ENCODE measurements at places on chromosomes 12 and 14.

GRCh38 chr14:54674046-54674741 lies 107.3 kb downstream of the SAMD4A start:
- no peak for DNase-seq

DNA sequence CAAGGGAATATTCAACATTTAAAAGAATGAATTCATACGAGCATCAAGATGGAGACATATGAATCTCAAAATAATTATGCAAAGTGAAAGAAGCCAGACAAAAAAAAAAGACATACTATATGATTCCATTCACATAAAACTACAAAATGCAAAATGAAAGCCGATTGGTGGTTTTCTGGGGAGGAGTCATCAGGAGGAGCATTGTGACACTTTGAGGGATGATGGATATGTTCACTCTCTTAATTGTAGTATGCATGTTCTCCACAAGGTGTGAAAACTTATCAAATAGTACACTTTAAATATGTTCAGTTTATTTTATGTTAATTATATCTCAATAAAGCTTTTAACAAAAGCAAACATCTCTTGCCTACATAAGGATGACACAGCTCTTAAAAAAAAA lies 13.5 kb downstream of the OLR1 start:
- DNase-seq = no peak

- DNase-seq = no peak
Measured at GRCh38 chr12:92158796-92159439, 13.3 kb upstream of the BTG1 start.

DNA sequence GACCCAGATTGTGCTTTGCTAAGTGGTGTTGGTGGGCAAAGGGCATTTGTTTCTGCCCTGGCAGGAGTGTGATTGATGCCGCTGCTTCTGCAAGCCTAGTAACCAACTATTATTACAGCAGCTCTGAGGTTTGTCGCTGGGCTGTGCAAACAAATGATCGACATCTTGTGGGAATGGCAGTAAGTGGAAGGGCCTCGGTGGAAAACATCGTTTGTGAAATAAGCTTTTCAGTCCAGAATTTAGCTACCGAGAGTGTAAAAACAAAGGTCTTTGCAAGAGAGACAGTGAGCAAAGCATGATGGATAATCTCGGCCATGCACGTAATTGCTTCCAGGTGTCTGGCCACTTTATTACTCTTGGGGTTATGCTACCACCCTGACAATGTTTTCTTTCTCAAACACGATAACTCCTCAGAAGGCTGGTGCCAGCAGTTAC lies 397.7 kb upstream of the PRICKLE1 start:
- no peak for DNase-seq

DNA sequence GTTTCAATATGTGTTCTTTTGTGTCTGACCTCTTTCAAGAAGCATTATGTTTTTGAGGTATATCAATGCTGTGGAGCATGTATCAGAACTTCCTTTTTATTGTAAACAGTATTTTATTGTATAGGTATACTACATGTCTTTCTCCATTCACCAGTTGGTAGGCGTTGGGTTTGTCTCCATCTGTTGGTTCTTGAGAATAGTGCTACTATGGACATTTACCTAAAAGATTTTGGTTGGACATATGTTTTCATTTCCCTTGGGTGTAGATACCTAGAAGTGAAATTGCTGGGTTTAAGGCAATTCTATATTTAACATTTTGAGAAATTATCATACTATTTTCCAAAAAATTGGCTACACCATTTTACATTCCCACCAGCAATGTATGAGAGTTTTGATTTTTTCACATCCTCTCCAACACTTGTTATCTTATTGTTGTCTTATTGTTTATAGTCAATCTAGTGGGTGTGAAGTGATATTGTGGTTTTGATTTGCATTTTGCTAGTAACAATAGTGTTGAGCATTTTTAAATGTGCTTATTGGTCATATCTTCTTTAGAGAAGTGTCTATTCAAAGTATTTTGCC lies 409.2 kb downstream of the IPO8 start:
- no peak for DNase-seq

DNA sequence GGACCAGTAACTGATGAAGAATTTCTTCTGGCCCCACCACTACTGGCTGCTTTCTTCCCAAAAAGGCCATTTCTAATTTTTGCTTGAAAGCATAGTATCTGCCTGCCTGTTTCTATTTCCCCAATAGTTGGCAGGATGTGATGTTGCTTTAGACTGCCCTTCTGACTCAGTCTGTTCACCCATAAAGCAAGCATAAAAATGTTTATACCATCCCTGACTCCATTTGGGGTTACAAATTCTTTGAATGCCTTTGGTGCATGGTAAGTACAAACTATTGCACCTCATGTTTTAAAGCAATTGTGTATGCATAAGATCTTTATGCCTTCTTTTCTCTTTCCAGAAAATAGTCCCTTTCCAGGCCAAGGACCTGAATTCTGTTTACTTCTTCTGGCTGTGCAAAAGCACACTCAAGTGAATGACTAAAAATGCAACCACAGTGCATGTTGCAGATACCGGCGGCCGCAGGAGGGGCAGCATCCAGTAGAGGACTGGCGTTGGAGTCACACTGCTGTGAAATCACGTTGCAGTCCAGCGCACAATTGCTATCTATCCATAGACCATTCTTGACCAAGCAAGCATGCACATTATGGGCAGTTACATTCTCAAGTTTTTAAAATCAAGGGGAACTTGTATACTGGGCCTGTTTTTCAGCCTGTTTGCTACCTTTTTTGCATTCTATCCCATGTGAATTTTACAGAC lies 82.4 kb downstream of the SLC5A8 start:
- no peak for DNase-seq

DNA sequence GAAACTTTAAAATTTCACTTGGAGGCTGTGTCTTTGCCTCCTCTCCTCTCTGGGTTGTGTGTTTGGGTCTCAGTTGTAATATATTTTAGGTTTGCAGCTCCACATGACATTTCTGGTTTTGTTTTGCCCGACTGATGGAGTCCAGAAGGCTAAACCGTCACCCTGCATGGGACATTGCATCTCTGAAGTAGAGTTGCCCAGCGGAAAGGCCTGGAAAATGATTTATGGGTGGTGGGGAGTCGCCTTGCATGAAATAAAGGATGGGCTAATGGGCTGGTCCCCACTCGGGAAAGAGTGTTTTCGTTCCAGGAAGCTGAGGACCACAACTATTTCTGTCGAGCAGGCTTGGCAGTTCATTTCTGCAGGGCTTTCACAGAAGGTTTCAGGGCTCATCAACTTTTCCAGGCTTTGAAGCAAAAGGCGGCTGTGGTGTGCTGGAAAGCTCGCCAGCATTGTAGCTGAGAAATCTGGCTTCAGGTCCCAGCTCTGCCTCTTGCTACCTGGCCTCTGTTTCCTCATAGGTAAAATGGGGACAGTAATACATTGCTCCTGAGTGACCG lies 74.8 kb upstream of the GSC start:
- DNase-seq = no peak

DNA sequence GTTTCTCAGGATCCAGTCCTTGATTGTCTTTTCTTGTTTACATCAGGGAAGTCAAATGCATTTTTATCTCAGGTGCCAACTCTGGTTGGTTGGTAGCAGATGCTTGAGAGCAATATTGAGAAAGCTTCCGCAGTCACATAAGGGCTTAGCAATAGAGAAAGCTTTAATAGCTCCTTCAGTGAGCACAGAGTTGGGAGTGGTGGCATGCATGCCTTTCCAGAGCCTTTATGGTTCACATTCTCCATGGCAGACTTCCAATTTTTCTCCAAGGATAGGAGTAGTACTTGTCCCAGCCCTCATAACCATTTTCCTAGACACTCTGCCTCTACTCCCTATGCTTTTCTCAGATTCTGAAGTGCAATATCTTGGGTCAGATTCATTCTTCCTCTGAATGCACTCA lies 280.4 kb downstream of the AEBP2 start:
- DNase-seq = no peak

- DNase-seq = no peak
Measured at GRCh38 chr14:22337521-22337920, 251.5 kb downstream of the DAD1 start.

DNA sequence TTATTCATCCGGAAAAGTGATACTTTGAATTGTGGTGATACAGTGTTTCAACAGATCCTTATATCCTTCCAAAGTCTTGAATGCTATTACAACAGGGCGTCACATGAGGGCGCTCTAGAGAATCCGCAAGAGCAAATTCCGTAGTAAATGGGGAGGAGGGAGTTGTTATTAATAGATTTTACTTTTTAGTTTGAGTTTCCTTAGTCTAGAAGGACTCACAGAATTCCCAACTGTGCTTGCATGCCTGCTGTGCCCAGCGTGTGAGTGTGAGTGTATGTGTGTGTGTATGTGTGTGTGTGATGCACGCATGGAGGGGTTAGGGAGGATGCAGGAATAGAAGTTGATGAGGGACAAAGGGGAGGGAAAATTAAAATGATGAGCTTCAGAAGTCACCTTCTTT lies 375.3 kb downstream of the C12orf75 start:
- no peak for DNase-seq

GRCh38 chr12:89821896-89822295 lies 113.3 kb upstream of the ATP2B1 start:
- no peak for DNase-seq

GRCh38 chr14:53226553-53226952 lies 73.4 kb upstream of the DDHD1 start:
- DNase-seq = no peak

- no peak for DNase-seq
Measured at GRCh38 chr14:69842686-69843420, 36.4 kb upstream of the SMOC1 start.

- no peak for DNase-seq
Measured at GRCh38 chr12:2957816-2958431, 1.3 kb upstream of the TEAD4 start.

DNA sequence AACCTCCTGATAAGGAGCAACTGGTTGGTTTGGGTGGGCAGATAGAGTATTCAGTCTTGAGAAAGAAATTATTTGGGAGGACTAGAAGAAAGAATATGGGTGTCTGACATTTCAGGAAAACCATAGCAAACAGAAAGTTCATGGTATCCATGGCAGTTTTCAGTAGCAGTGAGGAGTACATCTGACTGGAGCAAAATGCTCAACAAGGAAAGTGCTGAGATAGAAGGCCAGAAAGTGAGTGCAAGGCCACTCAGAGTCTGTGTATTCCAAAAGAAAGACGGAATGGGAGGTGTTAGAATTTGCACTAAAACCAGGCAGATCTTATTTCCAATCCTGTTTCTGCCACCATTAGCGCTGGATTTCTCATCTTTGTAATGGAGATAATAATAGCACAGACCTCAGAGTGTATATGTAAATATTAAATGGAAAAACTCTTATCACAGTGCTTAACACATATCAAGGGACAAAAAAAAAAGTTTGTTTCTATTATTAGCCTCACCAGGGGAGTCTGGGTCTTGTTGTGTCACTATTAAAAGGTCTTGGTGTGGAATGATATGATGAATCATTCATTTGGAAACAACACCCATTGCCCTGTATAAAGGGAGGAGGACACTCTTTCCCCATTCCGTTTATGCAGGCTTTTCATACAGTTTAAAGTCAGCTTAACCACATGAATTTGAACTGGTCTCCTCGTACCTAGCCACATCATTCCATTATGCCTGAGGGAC lies 349.8 kb downstream of the IPO8 start:
- no peak for DNase-seq

GRCh38 chr14:75751296-75751695 lies 90.2 kb downstream of the TTLL5 start:
- no peak for DNase-seq

- no peak for DNase-seq
Measured at GRCh38 chr14:95817271-95817670, 59.4 kb upstream of the TUNAR start.

- DNase-seq = no peak
Measured at GRCh38 chr14:78631551-78631950, 461.4 kb downstream of the NRXN3 start.

DNA sequence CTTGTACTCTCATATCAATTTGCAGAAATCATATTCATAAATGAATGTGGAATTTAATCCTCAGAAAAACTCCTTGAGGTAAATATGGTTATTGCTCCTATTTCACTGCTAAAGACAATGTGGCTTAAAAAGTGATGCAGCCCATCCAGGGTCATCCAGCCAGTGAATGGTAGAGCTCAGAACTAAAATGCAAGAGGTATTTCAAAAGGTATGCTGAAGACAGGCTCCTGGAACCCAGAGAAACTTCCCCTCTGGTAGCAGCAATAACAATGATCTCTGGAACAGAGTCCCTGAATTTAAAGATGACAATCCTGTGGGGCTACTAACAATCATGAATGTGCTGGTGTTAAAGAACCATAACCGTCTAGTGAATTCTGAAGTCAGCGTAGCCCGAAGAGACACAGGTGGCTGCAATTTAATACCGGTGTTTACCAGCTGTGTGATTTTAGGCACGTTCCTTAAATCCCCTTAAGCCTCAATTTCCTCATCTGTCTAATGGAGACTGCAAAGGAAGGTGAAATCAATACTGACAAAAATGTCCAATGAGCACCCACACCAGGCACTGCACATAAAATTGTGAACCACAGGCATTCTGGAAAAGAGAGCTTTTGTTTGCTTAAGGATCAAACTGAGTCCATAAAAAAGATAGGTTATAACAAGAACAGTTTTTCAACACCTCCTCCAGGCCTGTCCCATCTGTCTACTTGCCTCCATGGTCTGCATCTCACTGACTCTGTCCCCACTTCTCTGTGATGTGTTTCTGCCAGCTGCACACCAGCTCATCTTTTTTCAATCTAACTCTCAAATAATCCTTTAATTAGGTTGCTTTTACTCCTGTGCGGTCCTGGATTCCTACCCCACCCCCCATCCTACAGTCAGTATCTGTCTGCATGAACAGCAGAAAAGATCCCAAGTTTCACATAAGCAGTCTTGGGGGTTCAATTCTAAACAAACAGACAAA lies 10.5 kb downstream of the TM7SF3 start:
- no peak for DNase-seq

- no peak for DNase-seq
Measured at GRCh38 chr12:117033382-117034221, 65.6 kb downstream of the TESC start.

GRCh38 chr12:31031951-31032335 lies 41.7 kb upstream of the DDX11 start:
- no peak for DNase-seq

DNA sequence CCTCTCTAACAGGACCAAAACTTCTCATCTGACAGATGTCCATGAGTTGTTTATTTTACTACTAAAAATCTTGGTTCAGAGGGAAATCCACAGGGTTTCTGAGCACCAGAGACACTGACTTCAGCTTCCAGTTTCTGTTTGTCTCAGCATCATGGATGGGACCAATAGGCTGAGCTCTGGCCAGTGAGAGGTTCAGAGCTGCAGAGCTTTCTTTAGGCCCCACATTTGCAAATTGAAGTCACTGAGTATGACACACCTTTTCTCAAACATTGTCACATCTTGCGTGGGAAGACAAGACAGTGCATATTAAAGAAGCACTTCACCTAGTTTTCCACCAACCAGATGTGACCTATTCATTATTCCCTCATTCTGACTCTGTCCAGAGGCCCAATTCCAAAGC lies 45.2 kb downstream of the RDH12 start:
- no peak for DNase-seq

DNA sequence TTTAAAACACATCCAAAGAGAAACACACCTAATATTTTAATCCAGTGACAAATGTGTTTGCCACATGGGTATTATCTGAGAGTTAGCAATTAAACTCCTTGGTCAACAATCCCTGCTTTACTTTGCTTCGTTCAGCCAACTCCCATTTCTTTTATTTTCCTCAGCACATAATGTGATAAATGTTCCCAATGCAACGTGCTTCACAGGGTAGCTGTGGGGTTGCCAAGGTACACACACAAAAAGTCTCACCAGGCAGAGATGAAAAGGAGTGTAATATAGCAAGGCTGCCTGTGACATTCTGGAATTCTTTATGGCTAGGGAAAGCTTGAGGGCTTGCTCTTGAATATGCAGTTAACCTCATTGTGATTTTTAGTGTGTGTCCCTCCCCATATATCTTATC lies 208.0 kb upstream of the DIO2 start:
- DNase-seq = no peak
